ENCODE measurements at places on chromosomes 12 and 14.

GRCh38 chr14:94051115-94051514, 25.0 kb downstream of the OTUB2 start:
- no peak for DNase-seq

- no peak for DNase-seq
These were observed 46.2 kb upstream of the TUNAR start for GRCh38 chr14:95830386-95830785.

DNA sequence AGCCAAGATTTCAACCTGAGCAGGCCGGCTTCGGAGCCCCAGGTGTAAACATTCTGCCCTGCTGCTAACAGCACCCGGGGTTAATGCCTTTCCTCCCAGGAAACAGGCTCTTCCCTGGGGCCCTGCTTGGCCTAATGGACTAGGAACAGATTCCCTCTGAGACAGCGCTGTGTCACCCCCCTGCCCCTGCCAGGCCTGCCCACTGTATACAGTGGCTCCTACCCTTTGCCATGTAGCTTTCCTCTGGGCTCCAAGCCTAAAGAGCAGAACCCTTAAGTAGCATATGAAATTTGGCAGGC, 28.3 kb upstream of the BCDIN3D start:
- DNase-seq = no peak

DNA sequence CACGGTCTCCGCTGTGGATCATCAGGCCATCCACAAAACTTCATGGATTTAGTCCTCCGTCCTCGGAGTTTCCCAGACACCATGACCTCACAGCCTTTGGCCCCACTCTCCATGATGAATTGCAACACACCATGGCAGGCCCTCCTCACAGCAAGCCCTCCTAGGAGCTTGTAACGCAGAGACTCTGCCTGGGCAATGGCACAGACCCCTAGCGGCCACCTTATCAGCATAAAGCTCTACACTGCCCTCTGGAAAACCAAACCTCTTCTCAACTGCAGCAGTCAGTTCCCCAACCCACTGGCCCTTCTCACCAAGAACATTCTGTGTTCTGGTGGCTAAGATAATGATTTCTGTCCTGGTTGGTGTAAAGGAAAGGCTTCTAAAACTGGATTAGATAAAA, 238.4 kb upstream of the USP15 start:
- DNase-seq = no peak

DNA sequence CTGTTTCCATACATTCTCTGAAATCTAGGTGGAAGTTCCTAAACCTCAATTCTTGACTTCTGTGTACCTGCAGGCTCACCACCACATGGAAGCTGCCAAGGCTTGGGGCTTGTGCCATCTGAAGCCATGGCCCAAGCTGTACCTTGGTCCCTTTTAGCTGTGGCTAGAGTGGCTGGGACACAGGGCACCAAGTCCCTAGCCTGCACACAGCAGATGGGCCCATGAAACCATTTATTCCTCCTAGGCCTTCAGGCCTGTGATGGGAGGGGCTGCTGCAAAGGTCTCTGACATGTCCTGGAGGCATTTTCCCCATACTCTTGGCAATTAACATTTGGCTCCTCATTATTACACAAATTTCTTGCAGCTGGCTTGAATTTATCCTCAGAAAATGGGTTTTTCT, 40.0 kb upstream of the COCH start:
- DNase-seq = no peak

GRCh38 chr12:62214846-62215245, 45.4 kb upstream of the USP15 start:
- DNase-seq = no peak

DNA sequence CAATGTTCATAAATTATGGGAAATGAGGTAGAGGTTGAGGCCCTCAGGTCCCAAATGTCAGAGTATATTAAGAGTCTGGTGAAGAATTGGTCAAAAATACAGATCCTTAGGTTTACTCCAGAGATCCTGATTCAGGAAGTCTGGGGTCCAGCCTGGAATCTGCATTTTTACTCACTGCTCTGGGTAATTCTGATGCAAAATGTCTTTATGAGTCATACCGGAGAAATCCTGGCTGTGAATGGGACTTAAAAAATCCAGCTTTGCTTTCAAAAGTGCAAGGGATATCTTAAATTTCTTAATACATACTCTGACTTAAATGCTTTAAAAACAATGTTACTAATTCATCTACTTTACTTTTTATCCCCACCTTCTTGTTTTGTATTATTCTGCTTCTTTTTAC, 74.5 kb downstream of the FERMT2 start:
- no peak for DNase-seq

GRCh38 chr12:49455501-49455900, 83.3 kb upstream of the KCNH3 start:
- no peak for DNase-seq

DNA sequence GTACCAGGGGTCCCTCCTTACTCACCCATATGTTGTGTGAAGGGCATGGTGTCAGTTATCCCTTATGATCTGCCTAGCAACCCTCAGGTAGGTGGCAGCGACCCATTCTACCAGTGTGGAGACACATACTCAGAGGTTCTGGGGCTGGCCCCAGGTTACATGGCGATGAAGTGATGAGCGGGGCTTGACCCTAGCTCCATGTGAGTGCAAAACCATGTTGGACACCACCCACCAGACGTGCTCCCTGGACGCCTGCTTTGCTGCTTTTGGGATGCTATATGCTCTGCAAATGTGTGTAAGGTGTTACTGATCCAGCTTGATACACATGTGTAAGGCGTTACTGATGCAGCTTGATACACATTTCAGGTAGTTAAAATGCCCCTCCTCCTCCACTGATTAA, 33.3 kb downstream of the EP400 start:
- no peak for DNase-seq

DNA sequence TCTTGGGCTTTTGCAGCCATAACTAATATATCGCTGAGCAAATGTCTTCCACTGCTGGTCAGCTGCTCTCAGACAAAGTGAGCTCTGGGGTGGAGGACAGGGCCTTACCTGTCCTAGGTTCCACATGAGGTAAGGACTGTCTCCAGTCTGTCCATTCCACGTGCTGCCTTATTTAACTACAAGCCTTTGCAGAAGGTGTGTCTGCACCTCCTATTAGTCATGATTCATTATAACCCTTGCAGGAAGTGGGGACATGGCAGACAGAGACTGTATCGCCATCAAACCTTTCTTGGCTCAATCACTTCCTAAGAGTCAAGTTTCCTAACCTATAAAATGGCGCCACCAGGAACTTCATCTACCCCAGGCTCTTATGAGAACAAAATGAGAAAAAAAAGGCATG, 46.9 kb downstream of the SLC25A47 start:
- DNase-seq = no peak

- DNase-seq = no peak
These were observed 91.2 kb downstream of the RFLNA start for GRCh38 chr12:124386059-124386458.

- DNase-seq = no peak
These were observed 37.2 kb downstream of the APOBEC1 start for GRCh38 chr12:7628381-7628961.

- no peak for DNase-seq
These were observed 8.8 kb downstream of the CPNE6 start for GRCh38 chr14:24080142-24080530.

- DNase-seq = no peak
These were observed 50.6 kb upstream of the REP15 start for GRCh38 chr12:27645671-27646070.

DNA sequence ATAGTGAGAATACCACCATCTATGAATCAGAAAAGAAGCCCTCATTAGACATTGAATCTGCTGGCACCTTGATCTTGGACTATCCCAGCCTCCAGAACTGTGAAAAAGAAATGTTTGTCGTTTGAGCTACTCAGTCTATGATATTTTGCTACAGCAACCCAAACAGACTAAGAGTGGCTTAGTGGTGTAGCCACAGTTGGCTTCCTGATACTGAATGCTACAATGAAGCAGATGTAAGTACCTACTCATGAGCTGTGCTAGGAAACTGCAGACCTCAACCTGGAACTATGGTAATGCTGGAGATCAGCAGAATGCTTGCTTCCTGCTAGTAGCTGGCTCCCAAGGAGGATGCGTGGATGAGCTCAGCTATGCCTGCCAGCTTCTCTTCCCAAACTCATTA, 268.6 kb upstream of the CRY1 start:
- no peak for DNase-seq

- no peak for DNase-seq
These were observed 77.6 kb upstream of the PARP11 start for GRCh38 chr12:3950714-3951320.

DNA sequence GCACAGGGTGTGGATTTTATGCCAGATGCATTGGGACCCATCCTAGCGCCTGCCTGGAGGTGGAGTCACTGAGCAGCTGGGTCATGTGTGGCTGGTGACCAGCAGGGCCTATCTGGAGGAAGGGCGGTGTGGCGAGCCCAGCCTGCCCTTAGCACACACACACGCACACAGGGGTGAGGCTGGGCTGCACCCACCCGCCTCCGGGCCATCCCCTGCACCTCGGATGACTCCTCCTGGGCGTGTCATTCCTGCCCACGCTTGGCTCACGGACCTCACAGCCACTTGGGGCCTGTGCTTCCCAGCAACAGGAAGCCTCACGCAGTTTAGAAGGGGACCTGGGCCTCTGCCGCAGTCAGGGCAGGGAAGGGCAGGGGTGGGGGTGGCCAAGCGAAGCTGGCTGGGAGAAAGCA, 36.2 kb upstream of the FZD10 start:
- DNase-seq = no peak

GRCh38 chr12:15650399-15651128, 138.6 kb downstream of the EPS8 start:
- DNase-seq = no peak

DNA sequence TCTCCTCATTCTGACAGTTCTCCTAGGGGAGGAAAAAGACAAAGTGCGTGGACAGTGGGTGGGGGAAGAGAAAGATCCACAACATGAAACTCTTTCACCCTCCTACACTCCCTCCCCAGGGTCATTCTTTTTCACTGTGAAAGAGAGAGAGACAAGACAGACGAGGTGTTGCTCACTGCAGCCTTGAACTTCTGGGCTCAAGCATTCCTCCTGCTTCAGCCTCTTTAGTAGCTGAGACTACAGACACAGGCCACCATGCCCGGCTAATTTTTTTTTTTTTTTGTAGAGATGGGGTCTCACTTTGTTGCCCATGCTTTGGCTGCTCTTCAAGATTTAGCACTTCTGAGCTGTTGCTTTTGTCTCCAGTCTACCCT, 2.7 kb downstream of the GPX2 start:
- no peak for DNase-seq

GRCh38 chr14:94111276-94112095, 950 bp downstream of the IFI27 start:
- no peak for DNase-seq

DNA sequence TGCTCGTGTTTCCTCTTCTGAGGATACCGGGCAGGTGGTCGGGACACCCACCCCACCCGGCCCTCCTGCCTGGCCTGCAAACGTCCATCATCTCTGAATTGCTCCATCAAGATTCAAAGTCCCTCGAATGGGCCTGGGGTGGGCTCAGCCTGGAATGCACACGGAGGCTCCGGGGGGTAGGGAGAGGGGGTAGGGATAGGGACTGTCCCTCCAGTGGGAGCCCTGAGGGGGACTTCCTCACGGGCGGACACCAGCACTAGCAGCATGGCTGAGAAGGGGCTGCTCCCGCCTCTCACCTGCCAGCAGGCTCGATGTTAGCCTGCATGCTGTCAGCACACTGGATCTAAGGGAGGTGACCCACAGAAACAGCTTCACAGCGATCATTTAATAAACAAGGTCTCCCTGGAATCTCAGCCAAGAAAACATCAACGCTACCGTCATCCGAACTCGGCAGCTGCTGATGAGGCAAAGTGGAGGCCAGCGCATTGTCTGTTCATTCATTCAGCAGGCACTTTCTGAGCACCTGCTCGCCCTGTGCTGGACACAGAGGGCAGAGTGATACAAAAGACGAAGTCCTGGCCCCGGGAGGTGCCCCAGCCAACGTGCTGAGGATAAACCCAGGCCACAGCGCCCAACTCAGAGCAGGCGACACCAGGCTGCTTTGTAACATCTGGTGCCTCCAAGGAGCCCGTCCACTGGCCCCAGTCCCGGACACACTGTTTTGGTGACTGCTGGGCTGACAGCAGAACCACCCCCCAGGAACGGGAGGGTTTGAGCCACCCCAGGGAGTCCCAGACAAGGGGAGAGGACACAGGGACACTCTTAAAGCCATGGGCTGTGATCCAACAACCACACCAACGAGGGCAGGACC, 6.3 kb downstream of the TMEM179 start:
- no peak for DNase-seq

- no peak for DNase-seq
These were observed 419.5 kb downstream of the TMEM121 start for GRCh38 chr14:105945896-105946295.

GRCh38 chr12:79689477-79690141, 1.2 kb downstream of the PAWR start:
- DNase-seq = no peak

DNA sequence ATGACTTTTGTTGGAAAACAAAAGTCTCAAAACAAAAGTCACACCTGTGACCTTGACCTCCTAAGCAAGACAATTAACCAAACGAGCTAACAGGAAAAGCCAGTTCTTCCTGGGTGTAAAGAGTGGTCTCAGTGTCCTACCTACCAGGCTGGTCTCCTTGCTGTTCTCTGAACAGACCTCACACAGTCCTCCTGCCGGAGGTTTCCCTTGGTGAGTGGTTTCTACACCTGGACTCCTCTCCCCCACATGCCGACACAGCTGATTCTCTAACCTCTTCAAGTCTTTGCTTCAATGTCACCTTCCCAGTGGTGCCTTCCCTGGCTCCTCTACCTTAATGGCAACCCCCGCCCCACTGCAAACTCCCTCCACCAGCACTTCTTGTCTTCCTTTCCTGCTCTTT, 238.6 kb downstream of the ZFP36L1 start:
- no peak for DNase-seq

DNA sequence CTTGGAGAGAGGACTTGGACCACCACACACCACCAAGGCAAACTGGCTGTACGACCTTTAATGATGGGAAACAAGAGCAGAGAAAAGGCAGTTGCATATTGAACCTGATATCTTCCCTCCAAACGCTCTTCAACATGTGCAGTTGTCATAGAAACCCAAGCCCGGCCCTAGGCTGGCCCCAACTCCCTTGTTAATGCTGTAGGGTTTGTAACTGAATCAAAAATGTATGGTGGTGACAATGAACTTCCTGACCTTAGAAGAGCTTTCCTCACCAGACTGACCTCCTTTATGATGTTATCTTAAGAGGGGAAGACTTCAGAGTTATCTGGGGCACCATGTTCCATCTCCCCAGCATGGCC, 12.3 kb downstream of the APOLD1 start:
- DNase-seq = no peak

DNA sequence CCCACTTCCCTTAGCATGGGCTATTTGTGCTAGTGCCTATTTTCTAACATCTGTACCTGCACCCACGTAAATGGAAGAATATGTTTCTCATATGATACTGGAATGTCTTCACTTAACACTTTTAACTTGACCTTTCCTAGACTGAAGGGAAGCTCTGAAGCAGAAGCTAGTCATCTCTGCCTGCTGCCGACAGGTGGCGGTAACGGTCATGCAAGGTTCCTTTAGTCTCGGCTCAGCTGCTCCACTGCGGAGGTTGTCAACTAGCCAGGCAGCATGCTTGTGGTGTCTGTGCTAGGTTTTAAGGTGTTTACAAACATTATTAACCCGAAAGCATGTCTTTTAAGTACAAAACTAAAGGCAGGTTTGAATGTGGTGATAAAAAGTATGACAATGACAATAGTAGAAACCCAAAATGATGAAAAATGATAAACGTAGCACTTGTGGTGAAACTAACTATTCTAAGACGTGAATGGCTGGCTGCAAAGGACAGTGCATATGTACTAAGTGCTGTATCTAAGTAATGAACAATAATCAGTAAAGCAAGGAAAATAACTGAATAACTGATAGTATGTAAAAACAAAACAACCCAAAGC, 117.2 kb downstream of the GRIN2B start:
- peak; percentile 32 for DNase-seq

- no peak for DNase-seq
These were observed 366.1 kb upstream of the ATXN7L3B start for GRCh38 chr12:74171478-74171909.
